ENCODE measurements at places on chromosomes 5 and 9. TPM values are rescaled to one million over a fixed set of nuclear protein-coding genes. Genes with fewer than 3 reads are reported as not detected.

The CDKN2B gene
- not detected for total RNA-seq

The PPP1R26 gene
- 0.27 TPM for total RNA-seq

The TSSK1B gene
- not detected for total RNA-seq

GRCh38 chr5:150291388-150292385 lies 2.1 kb upstream of the CAMK2A start:
- no peaks in the 10 kb centered on the region for H3K4me1 ChIP-seq
- H3K27ac ChIP-seq: no peak overlapping the region
- no peak for DNase-seq
- no peaks in the 10 kb centered on the region for H3K27me3 ChIP-seq
- H3K36me3 ChIP-seq: no peaks in the 10 kb centered on the region
- no peak overlapping the region for H3K4me3 ChIP-seq

The CCL28 gene
- total RNA-seq: 13.4 TPM

GRCh38 chr9:124098141-124098905 lies 86.8 kb downstream of the LHX2 start:
- DNase-seq: no peak
- no peaks in the 10 kb centered on the region for H3K36me3 ChIP-seq
- H3K4me3 ChIP-seq: no peak overlapping the region
- H3K4me1 ChIP-seq: no peaks in the 10 kb centered on the region
- H3K27ac ChIP-seq: no peak overlapping the region

DNA sequence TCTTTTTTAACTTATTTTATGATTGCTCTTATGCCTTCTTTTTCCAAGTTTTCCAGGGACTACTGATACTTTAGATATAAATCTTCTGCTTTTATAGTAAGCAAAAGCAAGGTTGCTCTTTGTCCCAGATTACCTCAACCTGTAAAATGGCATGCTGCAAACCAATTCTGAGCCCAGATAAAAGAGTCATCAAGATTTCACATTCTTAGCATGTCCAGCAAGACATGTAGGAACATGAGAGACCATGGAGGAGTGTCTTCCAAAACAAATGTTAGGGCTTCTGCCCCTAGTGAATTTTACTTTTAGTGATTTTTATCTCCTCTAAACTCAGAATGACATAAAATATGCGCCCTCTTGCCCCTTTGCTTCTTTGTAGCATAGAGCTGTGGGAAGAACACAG lies 7.0 kb upstream of the CDC20B start:
- H3K36me3 ChIP-seq: no peaks in the 10 kb centered on the region
- peaks cover 85% of the 10 kb centered on the region for H3K27me3 ChIP-seq
- DNase-seq: no peak
- H3K4me1 ChIP-seq: peaks cover 11% of the 10 kb centered on the region

The ELOVL7 gene
- 0.32 TPM for total RNA-seq

DNA sequence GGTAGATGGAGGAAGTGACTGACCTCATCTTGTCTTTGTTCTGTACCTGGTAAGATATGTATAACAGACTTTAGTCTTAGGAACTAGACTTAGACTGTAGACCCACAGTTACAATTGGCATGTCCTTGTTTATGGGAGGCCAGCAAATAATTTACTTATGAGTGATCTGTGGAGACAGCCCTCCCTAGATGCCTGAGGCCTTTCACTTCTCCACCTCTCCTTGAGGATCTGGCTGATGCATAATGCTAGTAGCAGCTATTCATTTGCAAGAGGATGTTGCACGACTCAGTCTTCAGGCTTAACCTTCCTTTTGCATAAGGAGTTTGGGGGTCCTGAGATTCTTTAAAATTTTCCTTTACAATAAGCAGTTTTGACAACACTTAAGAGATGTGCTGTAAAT lies 100.7 kb downstream of the YTHDC2 start:
- H3K36me3 ChIP-seq: no peaks in the 10 kb centered on the region
- peaks cover 4% of the 10 kb centered on the region for H3K4me1 ChIP-seq
- peaks cover 20% of the 10 kb centered on the region for H3K27me3 ChIP-seq
- H3K4me3 ChIP-seq: no peak overlapping the region

DNA sequence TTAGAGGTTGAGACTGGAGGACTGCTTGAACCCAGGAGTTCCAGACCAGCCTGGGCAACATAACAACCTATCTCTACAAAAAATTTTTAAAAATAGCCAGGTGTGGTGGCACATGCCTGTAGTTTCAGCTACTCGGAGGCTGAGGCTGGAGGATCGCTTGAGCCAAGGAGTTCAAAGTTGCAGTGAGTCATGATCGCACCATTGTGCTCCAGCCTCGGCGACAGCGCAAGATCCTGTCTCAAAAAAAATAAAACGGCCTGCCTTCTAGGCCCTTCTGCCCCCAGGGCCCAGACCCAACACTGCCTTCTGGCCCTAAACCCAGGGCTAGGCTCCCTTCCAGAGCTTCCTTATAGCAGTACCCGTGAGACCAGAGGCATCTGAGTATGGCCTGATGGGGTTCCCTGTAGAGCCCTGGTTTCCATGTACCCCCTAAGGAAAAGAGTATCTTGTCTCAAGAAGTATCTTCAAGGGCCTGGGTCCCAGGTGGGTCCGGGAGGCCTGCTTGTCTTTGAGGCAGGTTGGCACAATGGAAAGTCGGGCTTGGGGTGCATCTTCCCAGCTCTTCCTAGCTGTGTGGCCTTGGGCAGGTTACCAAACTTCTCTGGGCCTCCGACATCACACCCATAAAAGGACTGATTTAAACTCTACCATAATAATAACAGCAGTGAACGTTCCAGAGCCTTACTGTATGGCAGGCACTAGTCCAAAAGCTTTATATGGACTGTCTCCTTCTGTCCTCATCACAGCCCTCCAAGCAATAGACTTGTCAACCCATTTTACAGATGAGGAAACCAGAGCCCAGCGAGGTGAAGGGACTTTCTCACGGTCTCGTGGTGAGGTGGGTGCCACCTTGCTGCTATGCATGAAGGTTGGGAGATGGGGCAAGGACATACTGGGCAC lies 9.6 kb downstream of the LRRC8A start:
- peaks cover 12% of the 10 kb centered on the region for H3K36me3 ChIP-seq
- no peaks in the 10 kb centered on the region for H3K27me3 ChIP-seq
- peaks cover 27% of the 10 kb centered on the region for H3K4me1 ChIP-seq
- no peak for DNase-seq

DNA sequence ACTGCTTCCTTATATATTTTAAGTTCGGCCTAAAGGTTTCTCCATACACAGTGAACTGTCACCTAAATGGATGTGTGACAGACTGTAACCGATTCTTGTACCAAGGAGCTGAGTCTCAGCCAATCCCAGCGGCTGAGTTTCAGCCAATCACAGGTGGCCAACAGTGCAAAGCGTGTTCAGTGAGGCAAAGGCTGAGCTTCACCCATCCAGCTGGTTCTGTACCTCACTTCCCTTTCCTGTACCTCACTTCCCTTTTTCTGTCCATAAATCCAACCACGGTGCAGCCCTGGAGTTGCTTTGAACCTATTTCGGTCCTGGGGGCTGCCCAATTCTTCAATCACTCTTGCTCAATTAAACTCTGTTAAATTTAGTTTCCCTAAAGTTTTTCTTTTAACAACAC lies 15.7 kb upstream of the TBC1D9B start:
- H3K36me3 ChIP-seq: no peaks in the 10 kb centered on the region
- H3K27me3 ChIP-seq: peaks cover 3% of the 10 kb centered on the region
- H3K4me1 ChIP-seq: peaks cover 4% of the 10 kb centered on the region
- no peak overlapping the region for H3K4me3 ChIP-seq
- no peak for DNase-seq
- no peak overlapping the region for H3K27ac ChIP-seq

- H3K27me3 ChIP-seq: no peaks in the 10 kb centered on the region
- H3K27ac ChIP-seq: no peak overlapping the region
- DNase-seq: no peak
- no peaks in the 10 kb centered on the region for H3K4me1 ChIP-seq
- no peak overlapping the region for H3K4me3 ChIP-seq
- H3K36me3 ChIP-seq: no peaks in the 10 kb centered on the region
These were observed 88.7 kb downstream of the ITGA1 start for GRCh38 chr5:52876456-52876855.

The PCDHB16 gene
- total RNA-seq: not detected

- H3K36me3 ChIP-seq: no peaks in the 10 kb centered on the region
- H3K27ac ChIP-seq: no peak overlapping the region
- no peaks in the 10 kb centered on the region for H3K27me3 ChIP-seq
- DNase-seq: no peak
- no peaks in the 10 kb centered on the region for H3K4me1 ChIP-seq
- H3K4me3 ChIP-seq: no peak overlapping the region
These were observed 201.3 kb downstream of the GABRG2 start for GRCh38 chr5:162268694-162269481.

GRCh38 chr5:148255456-148255855 lies 13.1 kb upstream of the SPINK13 start:
- no peaks in the 10 kb centered on the region for H3K36me3 ChIP-seq
- H3K27me3 ChIP-seq: no peaks in the 10 kb centered on the region
- no peak overlapping the region for H3K27ac ChIP-seq

DNA sequence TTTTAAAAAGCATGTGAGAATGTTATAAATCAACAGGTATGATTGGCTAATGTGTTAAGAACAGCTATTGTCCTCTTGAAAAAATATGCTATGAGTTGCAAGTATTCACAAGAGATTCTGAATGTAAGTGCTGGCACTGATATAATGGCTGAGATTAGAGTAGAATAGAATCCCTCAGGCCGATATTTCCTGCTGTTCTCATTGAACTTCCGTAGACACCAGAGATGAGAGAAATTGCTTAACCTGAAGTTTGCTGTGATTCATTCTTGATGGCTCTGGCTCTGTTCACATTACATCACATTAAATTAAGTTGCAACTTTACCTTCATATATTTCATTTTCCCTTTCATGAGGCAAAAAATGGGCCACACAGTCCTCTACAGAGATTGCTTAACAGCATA lies 114.5 kb downstream of the BAAT start:
- H3K27me3 ChIP-seq: peaks cover 3% of the 10 kb centered on the region
- no peaks in the 10 kb centered on the region for H3K4me1 ChIP-seq
- no peaks in the 10 kb centered on the region for H3K36me3 ChIP-seq
- DNase-seq: no peak
- no peak overlapping the region for H3K27ac ChIP-seq
- no peak overlapping the region for H3K4me3 ChIP-seq

The CCDC152 gene
- 18.1 TPM for total RNA-seq

GRCh38 chr9:86994231-86994630 lies 46.9 kb upstream of the GAS1 start:
- H3K4me1 ChIP-seq: no peaks in the 10 kb centered on the region
- DNase-seq: no peak
- peaks cover 37% of the 10 kb centered on the region for H3K27me3 ChIP-seq
- H3K36me3 ChIP-seq: no peaks in the 10 kb centered on the region

The SEMA4D gene
- total RNA-seq: 245 TPM

DNA sequence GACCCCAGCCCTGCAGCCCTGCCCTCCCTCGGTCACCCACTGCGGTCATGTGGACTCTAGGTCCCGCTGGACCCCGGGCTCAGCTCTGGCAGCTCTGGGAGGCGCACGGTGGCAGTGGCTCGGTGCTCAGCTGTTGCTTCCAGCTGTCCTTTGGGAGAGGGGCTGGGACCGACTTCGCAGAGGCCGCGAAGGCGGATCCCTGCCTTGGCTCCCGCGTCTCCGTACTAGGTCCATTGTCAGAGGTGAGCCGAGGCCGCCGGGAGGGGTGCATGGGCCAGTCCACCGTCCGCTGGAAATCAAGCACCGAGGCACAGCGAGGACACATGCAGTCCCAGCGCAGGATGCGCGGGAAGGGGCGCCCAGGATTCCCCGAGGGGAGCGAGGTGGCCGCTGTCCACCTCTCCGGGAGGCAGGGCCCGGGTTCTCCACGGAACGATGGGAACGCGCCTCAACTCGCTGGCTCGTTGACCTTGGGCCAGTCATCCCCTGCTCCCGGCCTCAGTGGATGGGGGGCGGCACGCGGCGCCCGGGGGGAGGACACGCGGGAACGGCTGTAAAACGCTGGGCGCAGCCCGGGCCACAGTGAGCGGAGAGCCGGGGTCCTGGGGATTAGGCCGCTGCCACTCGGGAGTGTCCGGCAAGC lies 732 bp downstream of the GBGT1 start:
- H3K4me1 ChIP-seq: no peaks in the 10 kb centered on the region
- H3K4me3 ChIP-seq: no peak overlapping the region
- DNase-seq: no peak
- no peaks in the 10 kb centered on the region for H3K36me3 ChIP-seq
- no peak overlapping the region for H3K27ac ChIP-seq

DNA sequence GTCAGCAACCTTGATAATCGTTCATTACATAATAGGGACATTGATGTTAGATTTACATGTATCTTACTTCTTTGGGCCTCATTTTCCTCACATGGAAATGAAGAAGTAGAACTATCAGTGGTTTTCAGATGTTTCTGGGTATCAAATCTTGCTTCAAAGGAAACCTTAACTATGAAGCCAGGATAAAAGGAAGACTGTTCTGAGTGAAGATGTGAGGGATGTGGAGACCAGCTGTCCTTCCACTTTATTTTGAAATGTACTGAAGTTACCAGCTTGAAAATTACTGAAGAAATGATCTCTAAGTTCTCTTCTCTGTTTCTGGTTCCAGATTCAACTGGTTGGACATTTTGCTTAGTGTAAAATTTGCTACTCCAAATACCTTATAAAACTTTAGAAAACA lies 186.0 kb downstream of the ADAMTSL1 start:
- no peak overlapping the region for H3K27ac ChIP-seq
- no peaks in the 10 kb centered on the region for H3K4me1 ChIP-seq
- DNase-seq: no peak

- H3K27ac ChIP-seq: no peak overlapping the region
- H3K4me3 ChIP-seq: no peak overlapping the region
- no peaks in the 10 kb centered on the region for H3K36me3 ChIP-seq
- no peaks in the 10 kb centered on the region for H3K27me3 ChIP-seq
- no peaks in the 10 kb centered on the region for H3K4me1 ChIP-seq
These were observed 1185.5 kb upstream of the CDH18 start for GRCh38 chr5:21173526-21173925.

All from activated naive CD8-positive, alpha-beta T cell treated with anti-CD3 and anti-CD28 coated beads for 36 hours (primary cell).